MCF 10A (cell line): ENCODE measurements at places on chromosomes 5 and 9. TPM values are rescaled to one million over a fixed set of nuclear protein-coding genes. Genes with fewer than 3 reads are reported as not detected.

Gene PPIP5K2
- total RNA-seq: 29.7 and 35.5 TPM in 2 replicates

DNA sequence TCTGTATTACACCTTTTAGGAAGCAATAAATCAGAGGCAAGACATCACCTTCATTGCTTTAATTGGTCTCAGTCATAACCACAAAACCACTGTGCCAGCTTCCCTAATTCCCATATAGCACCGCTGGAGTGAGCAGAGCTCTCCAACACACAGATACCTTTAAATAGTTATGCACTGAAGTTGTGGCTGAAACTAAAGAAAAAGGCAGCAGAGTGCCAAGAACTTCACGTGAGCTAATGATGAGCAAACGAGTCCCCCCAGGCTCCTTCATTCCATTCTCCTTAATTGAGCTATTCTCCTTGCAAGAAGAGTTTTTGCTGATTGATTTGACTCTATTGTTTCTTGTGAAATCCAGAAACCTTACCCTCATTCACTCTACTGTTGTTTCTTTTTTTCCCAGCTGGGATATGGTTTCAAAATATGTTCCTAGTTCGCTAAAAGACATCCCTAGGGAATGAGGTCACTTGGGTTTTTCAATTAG is 501.5 kb downstream of the SPATA31D1 start:
- peak; percentile 91 for DNase-seq

DNA sequence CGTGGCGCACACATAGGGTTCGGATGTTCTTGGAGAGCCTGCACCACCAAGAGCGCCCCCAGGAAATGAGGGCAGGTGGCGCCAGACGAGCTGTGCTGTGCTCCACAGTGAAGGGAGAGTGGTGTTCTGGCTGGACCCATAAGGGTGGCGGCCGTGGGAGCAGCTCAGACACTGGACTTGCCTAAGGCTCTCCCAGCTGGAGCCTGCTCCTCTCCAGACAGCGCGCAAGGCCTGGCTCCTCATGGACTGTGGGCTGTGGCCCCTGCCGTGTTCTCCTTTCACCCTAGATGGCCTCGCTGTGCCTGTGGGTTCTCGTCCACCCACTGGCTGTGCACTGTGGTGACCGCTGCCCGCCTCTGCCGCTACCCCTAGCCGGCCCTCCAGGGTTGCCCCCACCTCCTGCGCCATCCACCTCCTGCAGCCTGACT is 92.9 kb downstream of the EHMT1 start:
- DNase-seq: no peak

DNA sequence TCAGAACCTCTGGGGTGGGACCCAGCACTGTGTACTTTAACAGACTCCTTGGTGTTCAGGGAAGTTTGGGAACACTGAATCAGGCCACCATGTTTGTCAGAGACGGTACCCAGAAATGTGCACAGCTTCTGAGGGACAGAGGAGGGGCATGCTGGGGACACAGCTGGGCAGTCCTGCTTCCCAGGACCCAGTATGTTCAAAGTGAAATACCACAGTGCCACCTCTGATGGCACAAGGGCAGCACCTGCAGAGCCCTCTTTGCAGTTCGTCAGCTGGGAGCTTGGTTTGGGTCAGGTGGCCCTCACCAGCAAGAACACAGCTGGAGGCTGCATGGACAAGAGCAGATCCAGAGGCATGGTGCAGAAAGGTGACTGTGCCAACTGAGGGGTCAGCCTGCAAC is 51.2 kb downstream of the NDST1 start:
- no peak for DNase-seq

- peak; percentile 36 for DNase-seq
Measured at GRCh38 chr5:55668356-55668755, 43.8 kb downstream of the SLC38A9 start.
